ENCODE measurements at places on chromosomes 5 and 9.

DNA sequence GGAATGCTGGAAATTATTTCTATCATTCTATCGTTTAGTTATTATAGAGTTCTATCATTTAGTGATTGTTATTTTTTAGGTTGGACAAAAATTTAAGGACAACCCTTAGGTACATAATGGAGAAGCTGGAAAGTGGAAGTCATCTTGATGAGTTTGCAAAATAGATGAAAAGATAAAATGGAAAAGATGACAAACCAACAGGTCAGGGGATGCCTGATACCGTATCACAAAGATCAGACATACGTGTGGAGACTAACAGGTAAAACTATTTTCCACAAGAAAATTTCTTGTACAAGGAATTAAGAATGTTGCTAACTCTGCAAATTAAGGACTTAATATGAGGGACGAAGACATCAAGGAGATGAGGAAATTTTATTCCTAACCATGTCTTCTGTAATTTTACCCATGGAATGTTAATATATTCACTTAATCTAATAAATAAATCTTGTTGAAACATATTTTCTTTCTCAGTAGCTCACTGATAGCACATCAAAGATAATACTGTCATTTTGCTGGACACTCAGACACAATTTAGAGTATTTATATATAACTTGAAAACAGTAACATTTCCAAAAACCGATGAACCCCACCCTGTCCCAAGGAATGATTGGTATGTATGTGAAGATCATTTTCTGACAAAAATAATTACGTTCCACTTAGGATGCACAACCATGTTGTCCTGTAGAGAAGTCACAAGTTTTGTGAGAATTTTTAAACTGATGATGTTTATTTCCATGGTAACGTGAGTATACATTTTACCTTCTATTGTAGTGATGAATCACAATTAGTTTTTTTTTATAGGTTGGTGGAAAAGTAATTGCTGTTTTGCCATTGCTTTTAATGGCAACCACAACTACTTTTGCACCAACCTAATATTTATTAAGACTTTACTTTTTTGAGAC is 2.6 kb downstream of the LURAP1L start:
- no peak for DNase-seq

DNA sequence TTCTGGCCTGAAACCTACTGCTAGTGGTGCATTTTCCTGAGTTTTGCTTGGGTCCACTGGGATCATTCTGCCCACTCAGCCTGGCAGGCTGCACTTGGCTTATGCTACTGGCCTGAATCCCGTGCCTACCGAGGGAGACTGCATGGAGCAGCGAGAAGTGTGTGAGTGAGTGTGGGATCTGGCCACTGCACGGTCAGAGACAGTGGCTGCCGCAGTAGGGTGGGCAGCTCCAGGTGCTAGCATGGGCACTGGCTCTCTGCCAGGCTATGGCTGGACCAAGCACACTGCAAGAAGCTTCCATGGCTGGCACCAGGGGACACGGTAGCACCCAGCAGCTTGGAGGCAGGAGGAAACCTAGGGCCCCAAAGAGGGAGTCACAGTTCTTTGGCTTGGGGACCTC is 1058.7 kb upstream of the ACO1 start:
- DNase-seq, result no peak

- DNase-seq, result no peak
Measured at GRCh38 chr9:73577848-73578247, 426.2 kb downstream of the ANXA1 start.

- no peak for DNase-seq
Measured at GRCh38 chr5:179373101-179373934, 28.1 kb upstream of the ADAMTS2 start.

DNA sequence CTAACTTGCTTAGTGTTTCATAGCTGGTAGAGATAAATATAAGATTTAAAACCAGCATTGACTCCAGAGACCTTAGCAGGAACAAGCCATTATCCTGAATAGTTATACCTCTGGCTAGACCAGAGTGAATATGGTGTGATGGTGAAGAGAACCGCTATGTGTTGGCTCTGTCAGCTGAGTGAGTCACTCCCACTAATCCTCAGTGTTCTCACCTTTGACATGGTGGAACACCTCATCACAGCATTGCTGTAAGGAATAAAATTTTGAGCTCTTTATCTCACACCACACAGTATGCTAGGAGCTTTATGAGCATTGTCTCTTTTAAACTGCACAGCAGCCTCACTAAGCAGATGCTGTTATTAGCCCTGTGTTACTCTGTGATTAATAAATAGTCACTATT is 90.7 kb upstream of the DHFR start:
- no peak for DNase-seq

DNA sequence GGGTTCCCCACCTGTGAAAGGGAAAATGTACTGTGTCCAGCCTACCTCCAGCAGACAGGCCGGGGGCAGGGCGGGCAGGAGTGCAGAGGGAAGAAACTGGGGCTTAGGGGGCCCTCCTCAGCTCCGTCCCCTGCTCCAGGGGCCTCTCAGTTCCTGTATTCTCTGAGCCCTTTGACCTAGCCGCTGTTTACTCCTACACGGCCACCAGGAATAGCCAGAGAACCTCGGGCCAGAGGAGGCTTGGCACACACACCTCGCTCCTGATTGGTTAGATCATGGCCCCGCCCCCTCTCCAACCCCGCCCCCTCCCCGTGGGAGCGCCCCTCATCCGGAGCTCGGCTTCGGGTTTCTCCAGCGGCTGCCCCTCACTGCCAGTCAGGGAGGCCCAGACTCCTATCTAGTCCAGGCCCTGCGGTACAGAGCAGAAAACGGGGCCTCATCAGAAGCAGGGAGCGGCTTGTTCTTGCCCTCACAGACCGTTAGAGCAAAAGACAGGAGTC is 2.2 kb downstream of the ST6GALNAC6 start:
- peak; percentile 65 for DNase-seq

- peak; percentile 51 for DNase-seq
Measured at GRCh38 chr9:114098021-114098935, 814 bp downstream of the KIF12 start.

GRCh38 chr5:158268286-158268685 is 409.3 kb upstream of the CLINT1 start:
- DNase-seq, result no peak

GRCh38 chr9:133387680-133388079 is 11.5 kb downstream of the STKLD1 start:
- DNase-seq, result no peak

- no peak for DNase-seq
Measured at GRCh38 chr5:88545338-88545737, 276.7 kb upstream of the TMEM161B start.

DNA sequence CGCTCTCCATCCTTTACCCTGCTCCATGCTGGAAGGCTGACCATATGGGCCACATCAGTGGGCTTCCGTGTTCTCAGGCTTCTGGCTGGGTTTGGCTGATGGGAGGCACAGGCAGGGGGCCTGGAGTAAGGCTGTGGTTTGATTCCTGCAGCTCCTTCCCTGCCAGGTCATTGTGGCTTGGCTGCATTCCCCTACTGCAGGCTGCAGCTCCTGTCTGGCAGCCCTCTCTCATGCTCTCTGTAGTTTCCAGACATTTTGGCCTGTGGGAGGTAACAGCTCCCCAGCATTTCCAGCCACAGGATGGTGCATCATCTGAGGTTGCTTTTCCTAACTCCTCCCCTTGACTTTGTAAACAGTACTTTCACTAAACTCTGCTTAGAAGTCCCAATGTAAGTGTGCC is 102.0 kb upstream of the PTPN3 start:
- no peak for DNase-seq

GRCh38 chr5:115571441-115571878 is 26.9 kb upstream of the FEM1C start:
- no peak for DNase-seq

DNA sequence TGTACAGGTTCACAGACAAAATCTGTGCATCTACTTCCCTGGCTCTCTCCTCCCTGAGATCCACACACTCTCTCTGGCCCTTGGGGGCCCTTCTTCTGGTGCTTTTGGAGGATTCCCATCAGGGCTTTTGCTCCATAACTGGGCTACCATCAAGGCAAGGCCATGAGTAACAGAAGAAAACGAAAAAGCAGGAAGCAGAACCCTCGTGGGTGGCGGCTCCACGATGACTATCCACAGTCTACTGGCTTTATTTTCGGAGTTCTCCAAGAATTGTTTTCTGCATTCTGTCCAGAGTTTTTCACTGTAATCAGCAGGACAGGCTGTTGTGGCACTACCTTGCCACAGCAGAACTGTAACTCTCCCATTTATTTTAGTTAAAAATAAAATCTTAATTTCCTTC is 19.9 kb downstream of the PNPLA7 start:
- DNase-seq, result no peak

DNA sequence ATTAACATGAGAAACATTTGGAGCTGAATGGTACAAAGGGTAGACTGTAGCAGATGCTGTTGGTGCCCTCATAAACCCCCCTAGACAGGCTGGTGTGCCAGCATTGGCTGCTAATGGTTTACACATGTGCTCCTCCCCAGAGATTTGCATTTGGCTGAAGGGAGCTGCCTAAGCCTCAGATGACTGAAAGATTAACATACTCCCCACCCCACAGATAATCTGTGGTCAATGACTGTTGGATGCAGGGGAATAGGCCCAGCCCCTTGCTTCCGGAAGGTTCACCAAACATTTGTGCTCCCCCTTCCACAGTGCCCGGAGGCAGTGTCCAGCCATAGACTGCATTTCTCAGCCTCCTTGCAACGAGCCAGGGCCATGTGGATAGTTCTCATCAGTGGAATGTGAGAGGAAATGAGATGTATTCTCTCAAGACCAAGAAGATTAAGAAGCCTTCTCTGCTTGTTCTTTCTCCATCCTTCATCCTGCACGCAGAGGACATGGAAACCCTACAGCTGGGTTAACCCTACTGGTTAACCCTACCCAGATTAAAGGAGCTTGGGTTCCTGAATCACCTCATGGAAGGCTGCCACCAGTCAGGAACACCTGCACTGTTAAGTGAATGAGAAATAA is 79.6 kb downstream of the PHAX start:
- DNase-seq, result no peak

- no peak for DNase-seq
Measured at GRCh38 chr9:77707383-77708063, 59.4 kb upstream of the GNA14 start.

- DNase-seq, result no peak
Measured at GRCh38 chr9:136590821-136591752, 45.2 kb upstream of the NOTCH1 start.

DNA sequence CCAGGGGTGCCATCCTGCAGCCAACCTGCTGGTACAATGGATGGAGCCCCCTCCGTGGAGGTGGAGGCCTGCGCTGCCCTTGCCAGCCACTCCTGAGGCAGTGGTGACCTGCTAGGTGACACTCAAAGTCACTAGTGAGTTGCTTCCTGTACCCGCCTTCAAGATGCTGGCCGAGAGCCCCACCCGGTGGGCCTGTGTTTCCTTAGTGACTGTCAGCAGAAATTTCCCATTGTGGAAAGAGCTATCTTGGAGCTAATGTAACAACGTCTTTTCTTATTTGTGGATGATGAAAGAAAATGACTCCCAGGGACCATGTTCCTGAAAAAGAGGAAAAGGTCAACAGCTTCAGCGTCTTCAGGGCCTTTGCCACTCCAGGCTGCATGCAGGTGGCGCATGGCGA is 117.0 kb upstream of the BOD1 start:
- no peak for DNase-seq

DNA sequence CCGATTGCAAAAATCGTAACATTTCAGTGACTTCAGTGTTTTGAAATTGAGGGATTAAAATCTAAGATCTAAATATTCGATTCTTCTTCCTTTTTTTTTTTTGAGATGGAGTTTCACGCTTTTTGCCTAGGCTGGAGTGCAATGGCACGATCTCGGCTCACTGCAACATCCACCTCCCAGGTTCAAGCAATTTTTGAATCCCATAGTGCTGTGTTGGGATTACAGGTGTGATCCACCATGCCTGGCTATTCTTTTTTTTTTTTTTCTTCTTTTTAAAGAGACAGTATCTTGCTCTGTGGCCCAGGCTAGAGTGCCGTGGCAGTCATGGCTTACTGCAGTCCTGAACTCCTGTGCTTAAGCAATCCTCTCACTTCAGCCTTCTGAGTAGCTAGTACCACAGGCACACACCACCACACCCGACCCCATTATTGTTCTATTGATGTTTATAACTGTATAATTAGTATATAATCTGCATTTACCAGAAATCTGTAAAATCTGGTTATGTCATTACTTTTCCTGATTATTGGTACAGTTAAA is 42.7 kb downstream of the NSD1 start:
- DNase-seq, result no peak

DNA sequence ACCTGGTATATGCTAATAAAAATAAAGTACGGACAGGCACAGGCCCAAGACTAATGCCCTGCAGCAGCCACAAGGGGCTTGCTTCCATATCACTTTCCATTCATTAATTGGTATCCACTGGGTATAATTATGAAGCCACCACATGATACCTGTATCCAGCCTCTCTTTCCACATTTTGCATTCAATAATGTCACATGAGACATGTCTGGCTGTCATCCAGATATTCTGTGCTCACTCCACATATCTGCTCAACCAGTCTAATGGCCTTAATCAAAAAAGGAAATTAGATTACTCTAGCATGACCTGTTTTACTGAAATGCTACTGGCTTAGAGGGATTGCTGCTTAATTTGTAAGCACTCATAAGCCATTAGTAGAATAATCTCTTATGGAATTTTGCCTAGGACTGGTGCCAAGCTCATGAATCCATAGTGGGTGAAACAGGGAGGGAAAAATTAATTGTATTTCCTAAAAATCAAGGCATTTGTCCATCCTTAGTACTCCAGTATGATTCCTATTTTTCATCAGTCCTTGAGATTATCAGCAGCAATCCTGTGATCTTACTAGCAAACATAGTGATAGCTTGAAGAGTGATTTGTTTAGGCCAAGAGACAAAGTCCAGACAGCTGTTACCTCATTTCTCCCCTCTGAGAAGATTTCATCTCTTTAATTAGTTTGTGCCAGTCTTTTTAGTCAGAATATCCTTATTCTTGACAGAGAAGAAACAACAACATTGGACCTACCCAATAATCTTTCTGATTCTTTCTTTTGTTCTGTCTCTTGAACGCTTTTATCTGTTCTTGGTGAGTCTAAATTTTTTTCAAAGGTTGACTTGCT is 119.2 kb upstream of the ABCA1 start:
- DNase-seq, result no peak

DNA sequence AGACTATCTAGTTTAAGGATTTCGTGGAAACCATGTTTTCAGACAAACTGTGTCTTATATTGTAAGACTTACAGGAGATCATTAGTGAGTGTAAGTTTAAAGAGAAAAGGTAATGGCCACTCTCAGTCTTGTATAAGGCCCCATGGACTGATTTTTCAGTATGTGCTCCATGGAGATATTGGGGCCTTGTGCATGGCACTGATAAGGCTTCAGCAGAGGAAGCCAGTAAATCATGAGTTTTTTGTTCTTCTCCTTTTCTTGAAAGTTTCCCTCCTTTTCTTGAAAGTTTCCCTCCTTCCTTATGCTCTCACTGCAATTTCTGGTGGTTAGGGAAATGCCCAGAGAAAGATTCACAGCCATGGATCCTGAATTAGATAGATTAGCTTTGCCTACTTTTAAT is 471.3 kb downstream of the LRRC70 start:
- no peak for DNase-seq

- DNase-seq, result no peak
Measured at GRCh38 chr9:136080716-136081112, 14.4 kb downstream of the NACC2 start.

DNA sequence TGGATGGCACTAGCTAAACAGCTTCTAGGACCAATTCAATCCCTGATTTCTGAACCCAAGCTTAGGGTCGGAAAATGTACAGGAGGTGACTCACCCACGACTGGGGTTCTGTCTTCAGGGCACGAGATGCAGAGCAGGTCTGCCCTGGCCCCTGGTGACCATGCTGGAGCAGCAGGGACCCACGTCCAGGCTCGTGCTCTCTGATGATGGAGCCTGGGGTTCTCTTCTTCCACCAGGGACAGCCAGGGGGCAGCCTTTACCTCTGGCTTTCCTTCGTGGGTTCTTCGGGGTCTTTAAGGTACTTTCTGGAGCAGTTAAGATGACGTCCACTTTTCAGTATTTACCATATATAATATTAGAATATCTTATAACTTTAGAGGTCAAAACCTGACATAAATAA is 2.1 kb downstream of the CFAP77 start:
- peak; percentile 46 for DNase-seq

All from activated T-cell treated with anti-CD3 and anti-CD28 coated beads, Interleukin-2, amount 50 U/mL, for 48 hours (primary cell).